ENCODE measurements at places on chromosomes 2 and 18.

- DNase-seq = no peak
These were observed 34.1 kb upstream of the UBE2F start for GRCh38 chr2:237932731-237933131.

DNA sequence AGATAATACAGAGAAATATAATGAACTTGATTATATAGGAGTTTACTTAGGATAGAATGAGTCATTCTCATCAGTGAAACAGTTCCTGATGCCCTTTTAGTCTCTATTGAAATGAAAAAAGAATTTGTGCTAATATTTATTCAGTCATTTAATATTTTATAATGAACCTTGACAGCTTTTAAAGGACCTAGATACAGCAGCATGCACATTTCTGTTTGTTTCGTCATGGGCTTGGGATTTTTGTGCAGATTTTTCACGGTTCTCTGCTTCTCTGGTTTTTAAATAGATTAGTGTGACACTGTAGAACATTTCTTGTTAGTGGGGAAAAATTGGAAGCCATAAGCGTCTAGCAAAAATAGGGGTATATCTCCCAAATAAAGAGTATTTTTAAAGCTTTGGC is 60.7 kb downstream of the NABP1 start:
- no peak for DNase-seq

GRCh38 chr2:2764739-2765138 is 433.7 kb upstream of the MYT1L start:
- DNase-seq = no peak

DNA sequence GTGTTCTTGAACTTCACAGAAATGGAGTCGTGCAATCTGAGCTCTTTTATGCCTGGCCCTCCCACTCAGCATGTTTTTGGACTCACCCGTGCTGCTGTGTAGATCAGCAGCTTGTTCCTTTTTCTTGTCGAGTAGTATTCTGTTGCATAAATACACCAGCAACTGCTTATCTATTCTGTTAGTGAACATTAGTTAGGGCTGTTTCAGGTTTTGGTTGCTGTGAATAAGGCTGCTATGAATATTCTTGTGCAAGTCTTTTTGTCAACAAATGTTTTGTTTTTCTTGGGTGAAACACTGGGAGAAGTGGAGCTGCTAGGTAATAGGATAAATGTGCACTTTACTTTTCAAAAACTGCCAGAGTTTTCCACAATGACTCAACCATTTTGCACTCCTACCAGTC is 15.3 kb upstream of the CIDEA start:
- DNase-seq = no peak

GRCh38 chr2:69469375-69469774 is 32.1 kb upstream of the NFU1 start:
- DNase-seq = no peak

DNA sequence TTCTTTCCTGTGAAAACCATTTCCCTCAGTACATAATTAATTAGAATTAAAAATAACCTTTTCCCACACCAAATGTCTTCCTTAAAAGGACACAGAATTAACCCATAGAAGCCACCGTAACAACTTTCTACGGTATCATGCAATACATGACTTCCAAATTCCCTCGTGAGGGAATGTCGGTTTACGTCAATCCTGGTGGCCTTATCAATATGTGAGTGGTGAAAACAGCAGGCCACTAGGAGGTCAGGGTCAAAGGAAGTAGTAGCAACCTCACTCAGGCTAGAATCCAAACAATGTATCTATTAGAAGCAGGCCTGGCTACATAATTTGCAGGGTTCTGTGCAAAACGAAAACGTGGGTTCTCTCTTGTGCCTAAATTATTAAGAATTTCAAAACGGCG is 112.2 kb downstream of the GAREM1 start:
- no peak for DNase-seq

GRCh38 chr2:118992740-118993391 is 50.9 kb downstream of the MARCO start:
- no peak for DNase-seq

GRCh38 chr2:88600038-88600465 is 27.2 kb downstream of the EIF2AK3 start:
- peak; percentile 6 for DNase-seq

DNA sequence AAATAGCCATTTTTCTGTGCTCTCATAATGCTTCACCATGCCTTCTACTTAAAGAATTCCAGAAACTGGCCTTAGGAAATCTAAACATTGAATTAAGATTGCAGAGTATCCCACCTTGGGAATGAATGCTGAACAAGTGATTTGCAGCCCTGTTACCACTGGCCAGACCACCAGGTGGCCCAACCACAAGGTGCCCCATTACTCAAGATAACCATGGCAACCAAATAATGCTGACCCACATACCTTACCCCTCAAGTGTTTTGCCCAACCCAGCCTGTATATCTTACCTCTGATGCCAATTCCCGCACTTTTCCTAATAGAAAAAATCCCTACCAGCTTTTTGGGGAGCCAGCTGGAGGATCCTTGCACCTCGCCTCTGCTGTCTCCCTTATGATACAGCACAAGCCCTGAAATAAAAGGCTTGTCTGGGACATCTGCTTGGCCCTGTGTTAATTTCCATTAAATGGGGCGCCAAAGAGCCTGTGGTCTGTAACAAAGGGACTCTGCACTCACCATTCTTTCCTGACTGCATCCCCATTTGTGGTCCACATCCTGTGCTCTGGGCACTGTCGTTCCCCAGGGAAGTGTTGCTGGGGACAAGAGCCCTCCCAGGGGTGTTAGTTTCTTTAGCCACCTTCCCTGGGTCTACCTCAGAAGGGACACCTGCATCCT is 17.3 kb upstream of the KCNF1 start:
- no peak for DNase-seq

DNA sequence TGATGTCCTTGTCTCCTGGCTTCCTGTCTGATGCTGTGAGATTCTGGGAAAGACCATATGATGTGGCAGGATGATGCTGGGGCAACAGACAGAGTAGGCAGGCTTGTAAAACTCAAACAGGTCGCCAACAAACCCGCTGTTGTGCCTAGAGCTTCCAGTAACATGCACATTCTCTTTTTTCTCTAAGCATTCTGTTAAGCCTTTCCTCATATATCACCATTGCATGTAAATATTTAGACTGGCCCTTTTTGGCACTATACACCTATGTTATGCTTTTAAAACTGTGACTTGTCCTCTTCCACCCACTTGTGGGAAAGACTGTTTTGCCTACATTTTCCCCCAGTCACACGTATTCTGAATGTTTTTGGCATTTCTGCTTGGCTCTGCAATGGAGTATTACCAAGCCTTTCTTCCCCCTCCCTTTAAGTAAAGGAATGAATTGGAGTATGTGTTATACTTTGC is 250.4 kb upstream of the TANK start:
- no peak for DNase-seq

GRCh38 chr2:636641-637405 is 40.4 kb downstream of the TMEM18 start:
- DNase-seq = peak; percentile 57

- DNase-seq = no peak
These were observed 84.0 kb downstream of the MYL12B start for GRCh38 chr18:3345885-3346284.

DNA sequence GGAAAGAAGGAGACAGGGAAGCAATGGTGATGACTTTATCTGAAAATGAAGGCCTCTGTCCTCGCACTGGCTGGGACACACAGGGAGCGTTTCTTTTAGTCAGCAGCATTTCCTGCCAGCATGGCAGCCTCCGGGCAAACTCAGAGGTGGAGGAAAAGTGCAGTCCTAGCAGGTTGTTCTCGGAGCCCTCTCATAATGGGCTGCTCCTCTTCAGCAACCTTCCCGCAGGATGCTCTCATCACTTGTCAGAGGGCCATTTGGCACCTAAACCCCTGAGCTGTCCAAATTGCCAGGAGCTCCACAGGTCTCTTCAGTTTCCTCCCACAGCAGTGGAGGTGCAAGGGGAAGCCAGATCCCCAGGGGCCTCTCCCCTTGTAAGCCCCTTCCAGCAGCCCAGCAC is 6.2 kb downstream of the STK39 start:
- no peak for DNase-seq

DNA sequence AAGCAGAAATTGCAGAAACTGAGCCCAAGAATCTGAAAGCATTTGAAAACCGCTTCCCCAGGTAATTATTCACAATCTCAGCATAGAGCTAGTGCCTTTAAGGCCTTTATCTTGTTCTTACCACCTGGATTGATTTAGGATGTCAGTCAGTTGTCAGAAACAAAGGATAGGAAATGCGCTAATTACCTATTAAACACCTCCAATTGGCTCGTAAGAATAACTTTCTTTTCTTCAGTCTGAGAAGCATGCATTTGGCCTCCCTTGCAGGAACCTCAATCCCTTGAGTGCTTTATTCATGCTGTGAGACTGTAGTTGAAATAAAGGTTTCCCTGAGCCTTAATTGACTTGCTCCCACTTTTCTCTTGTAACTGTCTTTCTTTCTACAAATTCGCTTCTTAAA is 400.3 kb upstream of the LRATD1 start:
- DNase-seq = no peak

GRCh38 chr2:29215073-29215472 is 99.9 kb downstream of the CLIP4 start:
- no peak for DNase-seq

- no peak for DNase-seq
These were observed 4.7 kb downstream of the UBXN2A start for GRCh38 chr2:23944976-23945375.

GRCh38 chr2:69381337-69381737 is 5.7 kb downstream of the GFPT1 start:
- no peak for DNase-seq

DNA sequence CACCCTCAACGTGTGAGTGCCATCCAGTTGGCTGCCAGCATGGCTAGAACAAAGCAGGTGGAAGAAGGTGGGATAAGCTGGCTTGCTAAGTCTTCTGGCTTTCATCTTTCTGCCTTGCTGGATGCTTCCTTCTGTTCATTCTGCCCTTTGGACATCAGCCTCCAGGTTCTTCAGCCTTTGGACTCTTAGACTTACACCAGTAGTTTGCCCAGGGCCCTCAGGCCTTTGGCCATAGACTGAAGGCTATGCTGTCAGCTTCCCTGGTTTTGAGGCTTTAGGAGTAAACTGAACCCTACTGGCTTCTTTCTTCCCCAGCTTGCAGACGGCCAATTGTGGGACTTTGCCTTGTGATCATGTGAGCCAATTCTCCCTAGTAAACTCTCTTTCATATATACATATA is 155.0 kb upstream of the SERTAD2 start:
- DNase-seq = no peak

- DNase-seq = no peak
These were observed 178.1 kb upstream of the PIEZO2 start for GRCh38 chr18:11327391-11328009.

GRCh38 chr2:229407170-229407569 is 136.1 kb upstream of the PID1 start:
- DNase-seq = no peak

DNA sequence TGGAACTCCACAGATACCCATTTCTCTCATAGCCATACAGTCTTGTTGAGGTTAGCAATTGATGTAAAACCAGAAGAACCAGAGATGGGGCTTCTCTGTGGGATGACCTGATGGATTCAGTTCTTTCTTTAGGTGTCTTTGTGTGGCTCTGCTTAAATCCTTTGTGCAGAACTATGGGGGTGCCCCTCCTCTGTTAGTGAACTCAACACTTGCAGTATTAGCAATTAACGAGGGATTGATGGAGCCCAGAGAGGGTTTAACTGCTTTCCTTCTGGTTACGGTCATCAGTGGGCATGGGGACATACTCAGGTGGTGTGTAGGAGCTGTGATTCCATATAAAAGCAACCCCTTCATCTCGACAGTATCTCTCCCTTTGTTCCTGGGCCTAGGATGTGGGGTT is 406.8 kb upstream of the FAM98A start:
- DNase-seq = no peak

DNA sequence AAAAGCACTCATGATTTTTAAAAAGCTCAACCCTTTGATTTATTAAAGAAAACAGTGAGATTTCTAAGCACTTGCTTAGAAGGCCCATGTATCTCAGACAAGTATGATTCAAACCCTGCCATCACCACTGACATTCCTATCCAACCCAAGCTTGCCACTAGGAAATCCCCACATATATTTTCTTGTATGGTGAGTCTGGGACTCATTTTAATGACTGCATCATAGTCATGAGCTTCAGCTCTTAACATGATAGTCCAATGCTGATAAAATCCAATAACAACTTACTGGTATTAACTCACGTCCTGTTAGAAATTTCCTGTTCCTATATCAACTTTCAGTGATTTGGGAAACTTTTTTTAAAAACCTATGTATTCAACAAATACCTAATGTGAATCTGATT is 39.4 kb upstream of the NCKAP5 start:
- DNase-seq = no peak

- DNase-seq = no peak
These were observed 348.4 kb upstream of the KLHL29 start for GRCh38 chr2:23036629-23037028.

All from NCI-H2081 (cell line).